ENCODE measurements at places on chromosomes 5 and 9. TPM values are rescaled to one million over a fixed set of nuclear protein-coding genes. Genes with fewer than 3 reads are reported as not detected.
A peak's percentile ranks its signal among the peaks of the same experiment; 100 is the strongest.

- DNase-seq = no peak
- no peaks in the 10 kb centered on the region for H3K36me3 ChIP-seq
- no peaks in the 10 kb centered on the region for H3K4me1 ChIP-seq
- no peak overlapping the region for H3K27ac ChIP-seq
- H3K4me3 ChIP-seq = no peak overlapping the region
- no peaks in the 10 kb centered on the region for H3K27me3 ChIP-seq
Measured at GRCh38 chr9:3793971-3794383, 268.2 kb upstream of the RFX3 start.

GRCh38 chr5:164742025-164742424 lies 1236.6 kb downstream of the MAT2B start:
- no peaks in the 10 kb centered on the region for H3K4me1 ChIP-seq
- H3K27me3 ChIP-seq = no peaks in the 10 kb centered on the region
- no peak for DNase-seq
- H3K36me3 ChIP-seq = no peaks in the 10 kb centered on the region
- no peak overlapping the region for H3K27ac ChIP-seq

DNA sequence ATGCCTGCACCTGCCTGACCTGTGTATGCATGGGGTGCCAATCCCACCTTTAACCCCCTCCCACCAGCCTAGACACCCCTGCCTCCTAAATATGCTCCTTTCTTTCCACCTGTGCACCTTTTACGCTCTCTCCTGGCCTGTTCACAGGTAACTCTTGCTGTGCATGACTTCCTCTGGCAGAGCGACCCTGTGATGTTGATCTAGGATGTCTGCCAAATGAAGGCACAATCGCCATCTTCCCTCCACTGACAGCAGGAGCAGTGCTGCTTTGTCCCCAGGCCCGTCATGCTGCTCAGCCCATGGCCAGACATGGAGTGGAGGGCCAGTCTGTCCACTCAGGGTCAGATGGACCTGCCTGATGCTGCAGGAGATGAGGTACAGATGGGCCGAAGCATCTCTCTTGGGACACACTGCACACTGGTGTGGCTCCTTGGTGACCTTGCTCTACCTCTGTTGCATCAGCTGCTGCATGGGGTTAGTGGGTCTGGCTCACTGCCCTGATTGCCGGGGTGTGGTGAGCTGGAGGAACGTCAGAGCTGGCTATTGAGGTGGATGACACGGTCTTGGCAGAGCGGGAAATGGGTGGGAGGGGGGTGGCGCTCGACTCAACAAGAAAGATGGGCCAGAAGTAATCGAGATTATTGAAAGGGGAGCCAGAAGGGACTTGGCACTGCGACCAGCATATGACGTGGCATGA lies 101.7 kb upstream of the PITX1 start:
- DNase-seq = no peak
- no peaks in the 10 kb centered on the region for H3K36me3 ChIP-seq
- H3K27me3 ChIP-seq = no peaks in the 10 kb centered on the region
- peak overlapping the region; percentile 59 for H3K27ac ChIP-seq
- H3K4me1 ChIP-seq = no peaks in the 10 kb centered on the region
- H3K4me3 ChIP-seq = no peak overlapping the region

PCDHGA6 gene
- total RNA-seq = 0.22 TPM

- H3K4me3 ChIP-seq = no peak overlapping the region
- no peaks in the 10 kb centered on the region for H3K27me3 ChIP-seq
- no peak for DNase-seq
- H3K27ac ChIP-seq = no peak overlapping the region
- H3K4me1 ChIP-seq = no peaks in the 10 kb centered on the region
- no peaks in the 10 kb centered on the region for H3K36me3 ChIP-seq
Measured at GRCh38 chr5:133814152-133814551, 154.3 kb downstream of the C5orf15 start.

DNA sequence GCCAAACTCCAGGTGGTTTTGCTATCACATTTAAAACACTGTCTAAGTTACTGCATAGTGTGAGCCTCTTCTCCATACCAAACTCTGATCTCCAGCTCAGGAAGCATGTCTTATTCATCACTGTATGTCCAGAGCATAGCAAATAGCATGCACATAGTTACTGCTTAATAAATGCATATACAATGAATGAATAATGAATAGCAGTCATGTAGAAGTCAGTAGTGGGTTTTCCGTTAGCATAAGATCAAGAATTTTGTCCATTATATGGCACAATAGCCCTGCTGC lies 329.4 kb downstream of the ARRDC3 start:
- H3K36me3 ChIP-seq = no peaks in the 10 kb centered on the region
- no peak overlapping the region for H3K27ac ChIP-seq
- H3K4me3 ChIP-seq = no peak overlapping the region
- no peaks in the 10 kb centered on the region for H3K4me1 ChIP-seq
- DNase-seq = no peak
- H3K27me3 ChIP-seq = no peaks in the 10 kb centered on the region

CSF1R gene
- 2.7 TPM for total RNA-seq

DNA sequence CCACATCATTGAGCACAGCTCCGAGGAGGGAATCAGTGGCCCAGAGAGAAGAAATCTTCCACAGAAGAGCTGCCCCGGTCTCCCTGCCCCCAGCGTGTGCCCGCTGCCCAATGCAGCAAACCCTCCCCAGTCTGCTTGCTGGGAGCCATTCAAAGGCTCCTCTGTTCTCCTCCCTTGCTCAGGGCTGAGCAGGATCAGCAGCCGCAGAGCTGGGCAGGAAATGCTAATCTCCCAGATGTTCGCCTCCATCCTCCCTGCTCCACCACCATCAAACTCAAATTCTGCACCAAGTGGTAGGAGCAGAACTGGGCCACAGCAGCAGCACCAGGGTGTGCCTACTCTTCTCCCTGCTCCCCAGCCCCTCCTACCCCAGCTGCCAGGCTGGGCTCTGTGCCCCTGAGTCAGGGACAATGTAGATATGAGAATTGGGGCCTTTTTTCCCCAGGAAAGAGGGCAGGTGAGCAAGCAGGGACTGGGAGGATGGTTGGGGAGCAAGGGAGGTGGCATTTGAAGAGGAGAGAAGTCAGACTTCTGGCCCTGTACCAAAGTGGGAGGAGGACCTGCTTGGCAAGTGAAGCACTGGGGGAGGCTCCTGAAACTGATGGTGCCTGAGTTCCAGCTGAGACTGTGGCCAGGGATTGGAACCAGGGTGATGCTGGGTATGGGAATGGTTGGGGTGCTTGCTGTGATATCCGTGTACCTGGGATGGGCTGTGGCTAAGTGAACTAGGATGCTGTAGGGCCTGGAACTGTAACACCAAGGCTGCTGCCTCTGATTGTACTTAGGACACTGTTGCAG lies 1.9 kb upstream of the PCDH1 start:
- no peak overlapping the region for H3K27ac ChIP-seq
- no peak for DNase-seq

DNA sequence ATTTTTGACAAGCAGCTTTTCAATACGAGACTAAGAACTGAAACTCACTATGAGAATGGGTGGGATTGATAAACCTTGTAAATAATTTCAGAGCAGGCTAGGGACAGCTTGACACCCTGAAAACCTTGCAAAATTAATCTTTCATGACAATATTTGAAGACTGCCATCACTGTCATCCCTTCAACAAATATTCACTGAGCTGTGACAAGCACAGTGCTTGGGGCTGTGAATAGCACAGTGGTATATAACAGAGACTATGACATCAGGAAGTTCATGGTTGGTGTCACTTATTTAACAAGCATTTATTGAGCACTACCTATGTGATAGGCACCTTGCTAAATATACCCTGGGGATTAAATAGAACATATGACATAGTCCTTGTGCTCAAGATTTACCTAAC lies 741.0 kb upstream of the RIOK2 start:
- H3K4me1 ChIP-seq = no peaks in the 10 kb centered on the region
- no peak overlapping the region for H3K4me3 ChIP-seq
- no peaks in the 10 kb centered on the region for H3K36me3 ChIP-seq
- DNase-seq = no peak
- H3K27ac ChIP-seq = no peak overlapping the region

DNA sequence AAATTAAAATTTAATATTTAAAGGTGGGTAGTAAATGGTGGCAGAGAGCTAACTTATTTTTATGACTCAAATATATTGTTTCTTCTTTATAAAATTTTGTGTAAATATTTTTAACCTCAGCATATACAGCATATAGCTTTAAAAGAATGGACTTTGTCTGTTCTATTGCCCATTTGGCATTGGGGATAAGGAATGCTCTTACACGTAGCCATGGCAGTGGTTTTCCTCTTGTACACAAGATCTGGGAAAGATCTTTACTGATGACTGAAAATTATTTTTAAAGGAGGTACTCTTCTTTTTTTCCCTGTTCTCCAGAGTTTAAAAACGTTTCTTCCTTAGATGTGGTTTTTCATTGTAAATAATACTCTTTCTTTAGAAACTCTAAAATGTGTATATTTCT lies 75.0 kb downstream of the PBX3 start:
- H3K4me3 ChIP-seq = no peak overlapping the region
- H3K27me3 ChIP-seq = no peaks in the 10 kb centered on the region
- no peaks in the 10 kb centered on the region for H3K36me3 ChIP-seq
- H3K27ac ChIP-seq = no peak overlapping the region
- H3K4me1 ChIP-seq = peaks cover 16% of the 10 kb centered on the region
- DNase-seq = no peak

- DNase-seq = no peak
- H3K27ac ChIP-seq = no peak overlapping the region
- no peaks in the 10 kb centered on the region for H3K4me1 ChIP-seq
- no peaks in the 10 kb centered on the region for H3K36me3 ChIP-seq
Measured at GRCh38 chr5:151682240-151682639, 4.5 kb downstream of the SPARC start.

C5orf58 gene
- total RNA-seq = not detected

GRIN1 gene
- not detected for total RNA-seq

GPSM1 gene
- 6.8 TPM for total RNA-seq

FBLL1 gene
- total RNA-seq = not detected

GRCh38 chr9:40927260-40927631 lies 201.2 kb downstream of the FOXD4L6 start:
- no peaks in the 10 kb centered on the region for H3K4me1 ChIP-seq
- no peak overlapping the region for H3K4me3 ChIP-seq
- DNase-seq = no peak
- no peaks in the 10 kb centered on the region for H3K36me3 ChIP-seq
- H3K27ac ChIP-seq = no peak overlapping the region

GRCh38 chr9:24487946-24488345 lies 57.8 kb downstream of the IZUMO3 start:
- H3K36me3 ChIP-seq = no peaks in the 10 kb centered on the region
- no peak overlapping the region for H3K4me3 ChIP-seq
- no peak for DNase-seq
- H3K27ac ChIP-seq = no peak overlapping the region
- H3K4me1 ChIP-seq = no peaks in the 10 kb centered on the region
- H3K27me3 ChIP-seq = no peaks in the 10 kb centered on the region

DNA sequence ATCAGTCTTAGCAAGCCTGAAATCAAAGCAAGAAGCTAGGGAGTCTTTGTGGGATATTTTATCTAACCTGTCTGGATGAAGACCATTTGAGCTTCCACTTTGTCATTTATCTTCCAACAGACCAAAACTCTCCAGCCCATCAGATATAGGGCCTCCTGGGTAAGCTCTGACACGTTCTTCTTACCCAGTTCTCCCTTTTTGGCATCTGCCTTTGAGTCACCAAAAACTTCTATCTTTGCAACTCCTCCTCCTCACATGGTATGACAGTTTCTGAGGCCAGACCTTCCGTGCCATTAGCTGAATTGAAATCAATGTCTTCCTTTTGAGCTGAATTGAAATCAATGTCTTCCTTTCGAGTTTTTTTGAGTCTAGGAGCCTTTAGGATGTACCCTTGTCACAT lies 156.6 kb upstream of the SPRY4 start:
- no peaks in the 10 kb centered on the region for H3K27me3 ChIP-seq
- H3K27ac ChIP-seq = no peak overlapping the region
- H3K4me3 ChIP-seq = no peak overlapping the region
- no peaks in the 10 kb centered on the region for H3K4me1 ChIP-seq
- H3K36me3 ChIP-seq = no peaks in the 10 kb centered on the region
- no peak for DNase-seq

IFNA2 gene
- total RNA-seq = not detected

DNA sequence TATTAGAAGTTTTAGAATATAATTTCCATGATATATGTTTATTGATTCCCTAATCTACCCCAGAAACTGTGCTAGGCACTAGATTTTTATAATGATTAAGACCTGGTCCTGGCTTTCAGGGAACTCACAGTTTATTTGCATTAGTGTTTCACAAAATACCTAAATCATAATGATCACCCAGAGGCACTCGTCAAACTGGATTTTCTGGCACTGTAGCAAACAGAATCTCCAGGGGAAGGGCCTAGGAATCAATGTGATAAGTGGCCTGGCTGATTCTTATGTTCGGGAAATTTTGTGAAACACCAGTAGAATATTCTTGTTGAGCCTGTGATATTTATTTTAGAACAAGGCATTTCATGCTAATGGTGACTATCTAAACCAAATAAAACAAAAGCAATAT lies 37.4 kb upstream of the SRP19 start:
- peaks cover 11% of the 10 kb centered on the region for H3K36me3 ChIP-seq
- H3K27ac ChIP-seq = no peak overlapping the region
- H3K4me1 ChIP-seq = no peaks in the 10 kb centered on the region
- no peak for DNase-seq
- no peaks in the 10 kb centered on the region for H3K27me3 ChIP-seq

GRCh38 chr9:70101265-70101664 lies 57.6 kb downstream of the MAMDC2 start:
- peaks cover 4% of the 10 kb centered on the region for H3K27me3 ChIP-seq
- H3K4me3 ChIP-seq = no peak overlapping the region
- DNase-seq = no peak
- H3K36me3 ChIP-seq = no peaks in the 10 kb centered on the region
- no peak overlapping the region for H3K27ac ChIP-seq

DNA sequence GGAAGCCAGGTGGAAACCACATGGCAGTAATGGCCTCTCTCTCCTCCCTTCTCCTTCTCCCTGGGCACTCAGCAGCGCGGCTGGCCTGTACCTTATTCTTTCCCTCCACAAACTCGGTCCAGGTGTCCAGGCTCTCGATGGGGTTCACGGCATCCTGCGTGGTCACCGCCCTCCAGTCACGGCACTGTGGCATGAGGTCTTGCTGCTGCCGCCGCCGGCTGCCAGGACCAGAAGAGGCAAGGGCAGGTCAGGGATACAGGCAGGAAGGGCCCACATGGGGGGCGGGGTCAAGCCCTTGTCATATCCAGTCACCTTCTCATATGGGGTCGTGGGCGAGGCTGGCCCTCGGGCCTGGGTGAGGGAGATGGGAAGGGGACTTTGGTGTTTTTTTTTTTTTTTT lies 25.6 kb downstream of the FLT4 start:
- H3K27ac ChIP-seq = no peak overlapping the region
- no peak for DNase-seq
- H3K4me1 ChIP-seq = peaks cover 6% of the 10 kb centered on the region
- no peaks in the 10 kb centered on the region for H3K36me3 ChIP-seq
- H3K4me3 ChIP-seq = no peak overlapping the region

GRCh38 chr5:15646371-15646770 lies 146.4 kb downstream of the FBXL7 start:
- no peaks in the 10 kb centered on the region for H3K4me1 ChIP-seq
- no peak for DNase-seq
- no peaks in the 10 kb centered on the region for H3K36me3 ChIP-seq
- no peak overlapping the region for H3K27ac ChIP-seq
- no peaks in the 10 kb centered on the region for H3K27me3 ChIP-seq

Data from CD8-positive, alpha-beta memory T cell (primary cell).